ENCODE measurements at places on chromosomes 4 and X.

DNA sequence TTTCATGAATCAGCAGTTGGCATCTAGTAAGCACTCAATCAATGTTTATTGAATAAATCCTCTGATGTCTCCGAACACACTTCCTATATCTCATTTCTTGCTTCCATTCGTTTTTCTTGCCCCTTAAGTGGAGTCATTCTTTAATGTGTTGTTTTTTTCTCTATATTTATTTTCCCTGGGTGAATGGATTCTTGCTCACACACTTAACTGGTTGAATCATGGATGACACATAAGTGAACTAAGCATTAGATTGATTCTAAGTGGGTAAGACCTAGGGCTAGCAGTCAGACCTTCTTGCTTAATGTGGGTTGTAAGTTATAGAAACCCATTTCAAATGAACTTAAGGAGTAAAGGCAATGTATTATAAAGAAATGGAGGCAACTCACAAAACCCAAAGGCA is 111.1 kb downstream of the RTL3 start:
- DNase-seq = no peak

GRCh38 chrX:69493193-69493592 is 10.9 kb upstream of the NALF2 start:
- peak; percentile 30 for DNase-seq

DNA sequence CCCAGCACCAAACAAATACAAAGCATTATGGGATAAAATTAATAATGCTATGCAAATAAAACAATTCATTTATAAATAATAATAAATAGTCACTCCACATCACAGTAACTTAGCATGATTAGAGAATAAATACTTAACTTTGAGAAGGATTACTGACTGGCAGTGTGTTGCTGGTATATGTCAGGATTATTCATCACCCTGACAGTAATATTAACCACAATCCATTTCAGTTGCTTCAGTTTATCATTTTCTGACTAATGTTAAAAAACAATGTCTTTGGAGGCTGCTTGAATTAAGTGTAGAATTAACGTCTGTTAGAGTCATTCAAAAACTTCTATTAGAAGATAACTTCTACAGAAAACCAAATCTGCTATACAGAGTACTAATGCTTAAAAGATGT is 124.1 kb upstream of the MAB21L2 start:
- DNase-seq = no peak

- DNase-seq = no peak
These were observed 8.9 kb downstream of the NUP62CL start for GRCh38 chrX:107197319-107197718.

GRCh38 chr4:76090241-76090691 is 15.8 kb downstream of the ART3 start:
- no peak for DNase-seq

- DNase-seq = no peak
These were observed 14.3 kb downstream of the ABLIM2 start for GRCh38 chr4:8144359-8144758.

DNA sequence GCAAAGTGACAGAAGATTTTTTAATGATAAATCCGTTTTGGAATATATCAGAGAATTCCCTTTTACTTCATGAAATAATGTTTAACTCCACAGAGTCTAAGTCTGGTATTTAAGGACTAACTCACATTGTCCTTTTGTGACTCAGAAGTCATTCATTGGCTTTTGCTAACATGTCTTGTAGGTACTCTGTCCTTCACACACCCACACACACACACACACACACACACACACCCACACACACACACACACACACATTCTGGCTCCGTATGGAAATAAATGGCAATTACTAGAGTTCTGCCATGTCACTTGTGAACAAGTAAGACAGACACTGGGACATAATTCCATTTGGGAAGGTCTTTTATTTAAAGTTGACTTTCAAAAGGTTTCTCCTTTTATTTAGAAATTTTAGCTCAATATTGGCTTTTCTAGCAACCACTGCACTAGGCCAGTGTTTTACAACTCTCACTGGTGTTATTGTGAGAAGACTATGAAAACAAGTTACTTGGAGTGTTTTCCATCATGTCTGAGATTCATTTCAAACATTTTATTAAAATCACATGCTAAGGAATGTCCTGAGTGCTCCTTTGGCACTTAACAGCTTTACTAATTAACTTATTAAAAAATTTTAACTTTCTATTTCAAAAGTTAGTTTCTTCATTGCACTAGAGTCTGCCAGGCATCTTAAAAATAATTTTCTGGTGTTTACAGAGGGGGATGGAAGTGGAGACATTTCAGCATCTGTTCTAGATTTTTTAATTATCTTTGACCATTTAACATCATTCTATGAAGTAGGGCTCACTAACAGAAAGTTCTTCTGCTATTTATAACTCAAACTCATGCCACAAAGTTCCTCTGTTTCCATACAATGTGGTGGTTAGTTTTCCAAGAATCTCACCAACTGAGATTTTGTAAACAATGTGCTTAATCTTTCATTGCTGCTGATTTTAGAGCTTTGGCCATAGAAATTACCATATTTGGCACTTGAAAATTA is 240.3 kb upstream of the GPC4 start:
- peak; percentile 3 for DNase-seq

DNA sequence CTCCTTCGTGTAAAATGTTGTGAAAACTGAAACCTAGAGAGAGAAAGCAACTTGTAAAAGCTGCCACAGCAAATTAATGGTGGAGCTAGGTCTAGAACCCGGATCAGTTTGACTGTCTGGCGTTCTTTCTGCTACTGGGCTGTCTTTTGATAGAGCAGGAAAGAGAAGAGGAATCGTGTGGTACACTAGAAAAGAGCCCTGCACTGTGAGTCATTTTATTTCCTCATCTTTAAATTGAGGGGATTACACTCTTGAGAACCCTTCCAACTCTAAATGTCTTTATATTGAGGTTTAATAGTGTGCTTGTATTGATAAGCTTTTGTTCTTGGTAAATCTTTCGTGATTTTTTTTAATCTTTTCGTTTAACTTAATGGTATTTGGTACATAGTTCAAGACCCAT is 4.3 kb downstream of the WDR44 start:
- DNase-seq = no peak

DNA sequence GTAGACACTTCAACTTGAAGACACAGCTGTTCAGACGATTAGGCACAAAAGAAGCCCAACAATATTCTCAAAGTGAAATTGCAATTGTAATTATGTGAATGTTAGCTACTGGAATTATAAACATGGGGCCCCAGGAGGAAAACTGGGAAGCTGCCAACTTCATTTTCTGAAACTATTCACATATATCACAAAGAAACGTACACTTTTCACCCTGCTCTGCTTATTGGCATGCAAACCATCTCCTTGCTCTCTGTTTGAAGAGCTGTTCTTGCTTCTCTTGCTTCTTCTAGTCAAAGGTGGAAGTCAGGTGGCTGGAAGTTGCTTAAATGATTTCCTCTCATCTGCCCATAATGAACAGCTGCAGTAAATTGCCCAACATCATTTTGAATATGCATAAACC is 320.1 kb downstream of the CFAP299 start:
- no peak for DNase-seq

DNA sequence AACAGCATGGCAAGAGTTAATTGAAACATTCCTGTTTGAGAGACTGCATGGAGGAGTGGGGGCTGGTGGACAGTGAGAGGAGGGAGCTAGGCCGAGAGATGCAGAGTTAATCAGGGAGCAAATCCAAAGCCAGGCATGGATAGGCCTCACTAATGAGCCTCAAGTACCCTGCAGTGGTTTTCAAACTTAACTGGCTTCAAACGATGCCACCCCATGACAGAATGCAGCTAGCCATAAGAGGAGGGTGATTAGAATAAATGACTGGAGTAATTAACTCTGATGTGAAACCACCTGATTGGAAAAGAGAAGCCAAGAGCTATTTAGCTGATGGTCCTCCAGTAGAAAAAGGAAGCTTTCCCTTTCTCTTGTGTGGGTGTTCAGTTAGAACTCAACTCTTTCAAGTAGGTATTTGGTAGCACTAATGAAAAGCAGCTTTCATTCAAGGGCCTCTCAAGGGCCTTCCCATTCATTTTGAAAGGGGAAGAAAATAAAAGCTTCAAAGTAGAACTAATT is 215.4 kb upstream of the MAB21L2 start:
- no peak for DNase-seq

GRCh38 chr4:140238351-140239056 is 84.5 kb upstream of the MAML3 start:
- peak; percentile 84 for DNase-seq

DNA sequence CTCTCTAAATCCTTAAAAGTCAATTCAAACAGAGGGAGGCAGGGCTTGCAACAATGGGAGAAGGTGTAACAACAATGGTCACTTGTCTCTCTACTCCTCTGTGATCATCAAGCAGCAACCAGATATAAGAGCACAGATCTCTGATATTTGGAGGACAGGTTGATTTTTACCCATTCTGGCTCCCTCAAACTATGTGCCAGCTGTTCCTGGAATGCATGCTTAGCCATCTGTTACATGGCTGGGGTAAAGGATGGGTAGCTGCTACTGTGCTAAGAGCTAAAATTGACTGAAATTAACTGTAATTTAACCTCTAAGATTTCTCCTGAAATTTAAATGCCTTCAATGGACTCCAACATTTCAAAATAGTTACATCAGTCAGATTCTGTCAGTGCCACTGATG is 1459.9 kb downstream of the PCDH7 start:
- DNase-seq = no peak

- peak; percentile 88 for DNase-seq
These were observed 104.1 kb downstream of the GPAT3 start for GRCh38 chr4:83639849-83640493.

DNA sequence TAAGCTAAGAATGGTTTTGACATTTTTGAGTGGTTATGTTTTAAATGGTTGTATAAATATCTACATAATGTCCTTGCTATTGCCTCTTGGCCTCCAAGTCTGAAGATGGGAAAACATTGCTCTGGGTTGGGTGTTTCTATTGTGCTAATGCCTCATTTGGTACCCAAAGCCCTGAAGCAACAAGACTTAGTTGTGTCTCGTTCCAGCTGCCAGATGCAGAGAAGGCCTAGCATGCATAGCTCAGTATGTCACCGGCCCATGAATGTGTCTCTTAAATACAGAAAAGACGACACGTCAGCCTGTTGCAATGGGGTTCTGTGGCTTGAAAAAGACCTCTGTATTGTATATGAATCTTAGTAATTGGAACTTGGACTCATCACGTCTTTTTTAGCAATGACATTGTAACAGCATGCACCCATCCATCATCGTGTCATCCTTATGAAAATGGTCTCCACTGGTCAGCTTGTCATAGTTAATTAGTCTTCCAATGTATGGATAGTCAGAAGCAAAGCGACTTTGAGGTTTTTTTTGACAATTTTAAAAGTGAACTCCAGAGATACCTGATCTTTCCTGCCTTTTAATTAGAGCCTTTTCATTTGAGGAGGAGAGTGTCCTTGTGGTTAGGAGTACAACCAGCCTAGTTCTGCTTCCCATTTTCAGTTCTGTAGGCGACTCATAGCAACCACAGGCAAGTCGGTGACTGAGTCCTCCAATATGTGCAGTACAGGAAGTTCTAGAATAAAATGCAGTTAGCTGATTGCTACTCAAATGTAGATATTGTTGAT is 126.4 kb upstream of the GATB start:
- no peak for DNase-seq

GRCh38 chrX:132591719-132592275 is 103.0 kb upstream of the MBNL3 start:
- DNase-seq = no peak

DNA sequence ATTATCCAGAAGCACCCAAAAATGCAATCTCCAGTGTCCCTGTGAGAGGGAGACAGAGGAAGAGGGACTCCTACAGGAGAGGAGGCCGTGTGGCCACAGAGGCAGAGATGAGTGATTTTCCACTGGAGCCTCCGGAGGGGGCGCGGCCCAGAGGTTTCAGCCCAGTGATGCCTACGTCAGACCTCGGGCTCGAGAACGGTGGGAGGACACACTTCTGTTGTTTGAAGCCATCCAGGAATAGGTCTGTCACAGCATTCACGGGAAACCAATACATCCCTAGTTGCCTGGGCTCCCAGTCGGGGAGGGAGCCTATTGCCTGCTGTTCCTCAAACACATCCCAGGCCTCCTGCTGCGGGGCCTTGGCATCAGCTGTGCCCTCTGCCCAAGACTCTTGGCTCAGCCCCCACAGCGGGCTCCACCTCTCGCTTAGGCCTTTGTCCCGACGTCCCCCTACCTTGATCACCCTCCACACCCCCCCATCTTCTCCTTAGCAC is 39.2 kb upstream of the HMX1 start:
- no peak for DNase-seq

DNA sequence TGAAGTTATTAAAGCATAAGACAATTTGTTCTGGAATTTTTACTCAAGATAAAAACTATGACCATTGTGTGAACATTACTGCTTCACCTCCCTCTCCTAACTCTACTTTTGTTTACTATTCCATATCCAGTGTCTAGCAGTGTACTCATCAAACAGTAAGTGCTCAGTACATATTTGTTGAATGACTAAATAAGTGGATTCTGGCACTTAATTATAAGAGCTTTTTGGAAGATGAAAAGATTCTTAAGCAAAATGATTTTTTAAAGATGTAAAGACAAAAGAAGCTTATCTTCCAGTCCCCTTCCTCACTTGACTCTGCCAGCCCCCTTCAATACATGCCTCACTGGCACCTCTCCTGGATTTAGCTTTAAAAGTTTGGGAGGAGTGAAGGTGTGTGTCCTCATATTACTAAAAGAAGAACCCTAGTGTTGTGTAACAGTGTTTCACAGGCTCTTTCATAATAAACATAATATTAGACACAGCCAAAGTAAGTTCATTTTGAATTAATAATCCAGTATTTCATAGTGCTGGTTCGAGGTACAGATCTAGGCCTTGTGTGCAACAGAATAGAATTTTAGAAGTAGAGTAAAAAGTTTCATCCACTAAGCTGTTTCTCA is 53.0 kb downstream of the GAB1 start:
- DNase-seq = no peak

DNA sequence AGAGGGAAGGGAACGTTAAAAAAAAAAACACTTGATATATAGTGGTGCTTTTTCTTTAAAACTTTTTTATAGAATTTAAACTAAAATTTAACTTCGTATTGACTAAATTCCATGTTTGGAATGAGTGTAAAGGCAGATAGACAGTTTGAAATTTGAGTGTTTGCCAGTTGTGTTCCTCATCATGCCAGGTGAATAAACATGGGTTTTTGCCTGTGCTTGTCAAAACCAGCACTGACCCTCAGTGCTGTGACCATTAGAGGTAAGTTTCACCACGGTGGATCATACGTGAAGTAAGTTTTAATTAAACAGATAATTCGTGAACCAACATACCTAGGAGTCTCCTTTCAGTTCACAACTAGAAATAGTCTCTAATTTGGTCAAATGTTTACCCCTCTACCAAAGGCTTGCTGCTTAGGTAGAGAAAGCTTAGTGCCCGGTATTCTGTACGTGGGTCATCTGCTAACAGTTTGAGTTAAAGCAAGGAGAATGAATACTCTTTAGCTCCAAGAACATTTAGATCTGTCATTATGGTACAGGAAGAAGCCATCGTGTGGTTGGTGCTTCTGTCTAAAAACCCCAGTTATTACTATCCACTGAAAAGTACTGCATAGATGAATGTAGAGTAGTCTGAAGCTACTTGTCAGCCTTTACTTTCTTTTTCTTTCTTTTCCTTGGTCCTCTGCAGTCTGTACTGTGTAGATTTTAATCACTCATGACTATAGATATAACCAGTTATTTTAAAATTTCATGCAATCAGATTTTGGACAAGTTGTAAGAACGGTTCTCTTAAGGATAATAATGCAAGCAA is 32.7 kb downstream of the KIAA0232 start:
- DNase-seq = no peak

GRCh38 chr4:95219109-95219508 is 329.7 kb downstream of the UNC5C start:
- DNase-seq = no peak

- no peak for DNase-seq
These were observed 1.5 kb downstream of the SPANXN4 start for GRCh38 chrX:143027275-143027674.
